ENCODE measurements at places on chromosomes 2 and 18. TPM values are rescaled to one million over a fixed set of nuclear protein-coding genes. Genes with fewer than 3 reads are reported as not detected.

The HTRA2 gene
- total RNA-seq, result 43.6 TPM

The NYAP2 gene
- total RNA-seq, result not detected

The SPDYA gene
- 1.6 TPM for total RNA-seq

The MTIF2 gene
- 53.2 TPM for total RNA-seq

The NEU2 gene
- total RNA-seq, result not detected

The CHST9 gene
- total RNA-seq, result not detected

The ITPRIPL1 gene
- total RNA-seq, result 5.1 TPM

The GALNT5 gene
- 7.2 TPM for total RNA-seq

The CTAGE1 gene
- total RNA-seq, result not detected

The LYG1 gene
- total RNA-seq, result 0.22 TPM

The CPO gene
- total RNA-seq, result 0.12 TPM

The NRBP1 gene
- total RNA-seq, result 106 TPM

The TSPYL6 gene
- not detected for total RNA-seq

The NXPH2 gene
- total RNA-seq, result not detected

The GREB1 gene
- total RNA-seq, result 3.0 TPM

The PKDCC gene
- 55.4 TPM for total RNA-seq

The REG1A gene
- total RNA-seq, result not detected

The FAHD2A gene
- 52.2 TPM for total RNA-seq

The LGALSL gene
- total RNA-seq, result 3.1 TPM

The HTR2B gene
- 19.3 TPM for total RNA-seq

The ASAP2 gene
- total RNA-seq, result 43.5 TPM

The GALNT3 gene
- 0.87 TPM for total RNA-seq

The GKN2 gene
- total RNA-seq, result not detected

The SCYGR8 gene
- not detected for total RNA-seq

The TCF23 gene
- total RNA-seq, result not detected

The SLC25A12 gene
- total RNA-seq, result 17.5 TPM

The WNT10A gene
- total RNA-seq, result not detected

The ALKAL2 gene
- total RNA-seq, result not detected

The REG1B gene
- total RNA-seq, result not detected

The FNDC4 gene
- total RNA-seq, result 15.6 TPM

The LOXHD1 gene
- not detected for total RNA-seq

The AQP12B gene
- total RNA-seq, result not detected

The COL4A3 gene
- total RNA-seq, result 0.25 TPM

The PARD6G gene
- 6.1 TPM for total RNA-seq

The IL1RL2 gene
- total RNA-seq, result 1.4 TPM

The CFAP65 gene
- not detected for total RNA-seq

The KLHL30 gene
- total RNA-seq, result not detected

The DNPEP gene
- total RNA-seq, result 85.0 TPM

The CROCC2 gene
- not detected for total RNA-seq

The IL36A gene
- not detected for total RNA-seq

The MEP1B gene
- not detected for total RNA-seq

The GGCX gene
- 56.3 TPM for total RNA-seq

Data from uterine smooth muscle cell (primary cell).